ENCODE measurements at places on chromosomes 12 and 14.
A peak's percentile ranks its signal among the peaks of the same experiment; 100 is the strongest.

- no peak for DNase-seq
Observed at GRCh38 chr12:31057671-31058070, 16.0 kb upstream of the DDX11 start.

DNA sequence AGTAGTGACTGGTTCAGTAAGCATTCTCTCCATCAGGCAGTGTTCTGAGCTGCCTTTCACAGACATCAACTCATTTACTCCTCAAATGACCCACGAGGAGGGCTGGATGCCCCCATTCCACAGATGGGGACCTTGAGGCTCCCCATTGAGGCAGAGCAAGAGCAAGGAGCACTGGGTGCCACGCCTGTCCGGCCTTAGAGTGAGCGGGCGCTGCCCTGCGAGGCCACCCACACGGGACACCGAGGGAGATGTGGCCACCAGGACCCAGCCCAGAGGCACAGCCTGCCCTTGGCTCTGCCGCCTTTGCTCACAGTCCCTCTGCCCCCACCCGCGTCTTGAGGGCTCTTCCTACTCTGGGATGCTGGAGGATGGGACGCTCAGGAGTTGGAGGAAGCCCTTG is 3.0 kb downstream of the FBRSL1 start:
- no peak for DNase-seq

- no peak for DNase-seq
Observed at GRCh38 chr14:61463664-61464285, 142.4 kb downstream of the PRKCH start.

GRCh38 chr14:37991027-37991426 is 216.7 kb upstream of the SSTR1 start:
- DNase-seq: no peak

GRCh38 chr12:93638954-93639353 is 38.2 kb upstream of the CRADD start:
- no peak for DNase-seq

GRCh38 chr14:49585803-49586672 is at the start of gene RPS29:
RPS29 (minus strand) TSS chr14:49586380; CDS start chr14:49586346, 34 bp downstream.
- DNase-seq: peak; percentile 98

- no peak for DNase-seq
Observed at GRCh38 chr12:53978477-53979356, 4.0 kb upstream of the HOTAIR start.

- DNase-seq: no peak
Observed at GRCh38 chr14:63492391-63492790, 50.8 kb downstream of the PPP2R5E start.

GRCh38 chr14:95123891-95124579 is 33.3 kb downstream of the DICER1 start:
- no peak for DNase-seq

DNA sequence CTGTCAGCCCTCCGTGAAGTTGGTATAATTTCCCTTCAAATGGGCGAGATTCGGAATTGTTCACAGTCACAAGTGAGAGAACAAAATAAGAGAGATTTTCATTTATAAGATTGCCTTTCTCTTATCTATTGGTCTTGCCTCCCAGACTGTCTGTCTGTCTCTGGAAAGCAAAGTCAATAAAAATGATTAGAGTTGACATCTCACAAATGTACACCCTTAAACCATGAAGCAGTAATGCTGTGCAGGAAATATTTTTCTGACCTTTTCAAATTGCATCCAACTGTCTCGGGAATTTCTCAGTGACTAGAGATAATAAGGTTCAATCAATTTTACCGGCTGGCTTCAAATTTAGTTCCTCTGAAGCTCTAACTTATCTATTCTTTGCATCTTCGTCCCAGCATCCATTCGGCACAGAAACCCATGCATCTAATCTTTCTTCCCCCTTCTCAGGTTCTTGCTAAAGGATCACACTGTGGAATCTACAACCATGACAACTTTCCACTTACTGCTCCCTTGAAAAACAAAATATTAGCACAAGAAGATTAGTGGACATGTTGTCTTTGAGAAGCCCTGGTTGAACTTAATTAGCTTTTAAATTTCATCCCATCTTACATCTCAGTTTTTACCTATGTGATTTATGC is 93.1 kb downstream of the RMST start:
- DNase-seq: no peak

DNA sequence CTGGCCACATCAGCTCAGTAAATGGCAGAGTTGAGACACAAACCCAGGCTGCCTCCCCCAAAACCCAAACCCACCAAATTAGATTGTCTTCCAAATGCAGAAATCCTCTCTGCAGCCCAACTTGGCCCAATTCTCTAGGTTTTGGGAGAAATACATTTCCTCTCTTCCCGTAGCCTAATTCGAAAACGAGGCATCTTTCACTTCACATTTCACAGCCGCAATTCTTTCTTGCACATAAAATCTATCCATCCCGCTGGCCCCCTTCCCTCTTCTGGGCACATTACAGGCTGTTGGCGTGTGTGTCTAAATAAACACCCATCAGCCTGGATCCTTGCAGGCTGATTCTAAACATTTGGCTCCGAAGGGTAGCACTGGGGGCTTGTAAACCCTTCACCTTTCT is 83.8 kb upstream of the VRK1 start:
- DNase-seq: no peak

DNA sequence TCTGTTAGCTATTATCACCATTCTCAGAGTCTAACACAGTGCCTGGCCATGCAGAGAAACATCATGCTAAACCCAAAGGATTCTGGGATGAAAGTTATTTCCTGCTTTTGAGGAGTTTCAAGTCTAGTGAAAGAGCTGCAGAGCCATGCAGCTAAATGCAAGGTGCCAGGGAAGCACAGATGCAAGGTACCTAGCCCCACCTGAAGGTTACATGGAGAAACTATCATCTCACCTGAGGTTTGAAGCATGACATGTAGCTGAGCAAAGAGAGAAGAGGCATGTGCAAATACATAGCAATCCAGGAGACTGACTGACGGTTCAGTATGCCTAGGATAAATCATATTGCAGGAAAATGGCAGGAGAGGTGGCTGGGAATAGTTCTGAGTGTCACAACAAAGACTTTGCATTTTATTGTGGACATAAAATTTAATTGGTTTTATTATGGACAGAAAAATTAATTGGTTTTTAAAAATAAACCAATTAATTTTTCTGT is 170.4 kb downstream of the PRKD1 start:
- no peak for DNase-seq

GRCh38 chr12:105820429-105821125 is 318.2 kb downstream of the NUAK1 start:
- no peak for DNase-seq

DNA sequence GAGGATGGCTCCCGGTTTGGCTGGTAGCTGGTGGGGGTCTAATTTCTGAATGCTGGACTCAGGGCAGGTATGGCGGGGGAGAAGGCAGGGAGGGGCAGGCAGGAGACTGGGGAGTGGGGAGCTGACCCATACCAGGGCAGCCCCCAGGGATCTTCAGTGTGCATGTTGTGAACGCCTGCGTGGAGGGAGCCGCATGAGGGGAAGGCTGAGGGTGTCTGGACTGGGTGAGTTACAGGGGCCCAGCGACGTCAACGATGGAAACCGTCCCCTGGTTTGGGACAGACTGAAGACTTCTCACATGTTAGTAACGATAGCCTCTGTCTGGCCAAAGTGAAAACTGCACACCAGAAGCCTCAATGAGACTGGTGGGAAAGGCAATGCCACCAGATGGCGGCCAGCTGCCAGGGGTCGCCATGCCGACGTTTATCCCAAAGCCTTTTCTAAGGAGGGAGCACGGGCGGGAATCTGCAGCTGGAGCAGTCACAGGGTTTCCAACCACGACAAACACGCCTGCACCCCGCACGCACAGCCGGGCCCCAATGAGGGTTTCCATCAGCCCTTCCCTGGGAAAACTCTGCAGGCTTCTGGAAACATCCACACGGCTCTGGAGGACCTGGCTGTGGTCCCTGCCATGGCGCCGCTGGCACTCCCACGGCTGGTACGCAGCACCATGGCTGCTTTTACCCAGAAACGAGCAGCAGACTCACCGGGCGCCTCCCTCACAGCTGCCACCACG is 14.0 kb downstream of the PGAM5 start:
- DNase-seq: no peak

GRCh38 chr14:94907626-94908261 is 137.8 kb upstream of the GSC start:
- no peak for DNase-seq

GRCh38 chr14:78248501-78249090 is 78.4 kb downstream of the NRXN3 start:
- no peak for DNase-seq

DNA sequence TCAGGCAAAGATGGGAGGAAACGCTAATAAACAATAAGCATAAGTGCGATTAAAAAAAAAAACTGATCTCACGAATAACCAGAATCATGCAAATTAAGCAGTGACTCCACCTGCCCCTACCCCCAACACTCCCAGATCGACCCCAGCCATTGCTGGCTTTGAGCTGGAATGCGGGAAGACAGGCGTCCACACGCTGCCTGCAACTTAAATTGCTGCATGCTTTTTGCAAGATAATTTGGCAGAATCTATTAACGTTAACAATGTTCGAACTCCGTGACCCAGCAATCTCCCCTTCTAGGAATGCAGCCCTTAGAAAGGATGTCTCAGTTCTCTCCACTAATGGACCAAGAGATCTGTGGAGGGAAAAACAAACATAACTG is 935 bp upstream of the CKB start:
- no peak for DNase-seq

GRCh38 chr12:97200181-97200580 is 262.4 kb upstream of the RMST start:
- no peak for DNase-seq

- DNase-seq: no peak
Observed at GRCh38 chr12:76879710-76880518, 1.1 kb upstream of the CSRP2 start.

DNA sequence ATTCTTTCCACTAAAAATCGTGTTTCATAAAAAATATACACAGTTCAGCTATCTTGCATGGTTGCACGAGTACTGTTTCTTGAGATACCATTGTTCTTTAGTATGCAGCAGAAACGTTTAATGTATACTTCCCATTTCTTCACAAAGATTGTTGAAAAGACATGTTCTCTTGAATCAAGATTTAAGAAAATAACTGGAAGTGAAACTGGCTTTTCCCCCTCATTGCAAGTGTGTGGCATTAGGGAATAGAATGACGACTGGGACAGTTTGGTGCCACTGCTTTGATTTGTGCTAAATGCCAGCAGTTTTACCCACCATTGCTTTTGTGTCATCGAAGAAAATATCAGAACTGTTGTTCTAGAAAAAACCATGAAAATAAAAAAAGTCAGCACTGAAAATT is 20.3 kb upstream of the DHRS2 start:
- DNase-seq: no peak

- DNase-seq: no peak
Observed at GRCh38 chr12:6555018-6555691, 687 bp downstream of the IFFO1 start.

Data from kidney capillary endothelial cell (primary cell).